Lung microvascular endothelial cell (primary cell): ENCODE measurements at places on chromosomes 11 and 22. TPM values are rescaled to one million over a fixed set of nuclear protein-coding genes. Genes with fewer than 3 reads are reported as not detected.

The LRRC55 gene
- total RNA-seq, result under 0.01 TPM in 2 replicates

The XKR3 gene
- not detected in 2 replicates for total RNA-seq

DNA sequence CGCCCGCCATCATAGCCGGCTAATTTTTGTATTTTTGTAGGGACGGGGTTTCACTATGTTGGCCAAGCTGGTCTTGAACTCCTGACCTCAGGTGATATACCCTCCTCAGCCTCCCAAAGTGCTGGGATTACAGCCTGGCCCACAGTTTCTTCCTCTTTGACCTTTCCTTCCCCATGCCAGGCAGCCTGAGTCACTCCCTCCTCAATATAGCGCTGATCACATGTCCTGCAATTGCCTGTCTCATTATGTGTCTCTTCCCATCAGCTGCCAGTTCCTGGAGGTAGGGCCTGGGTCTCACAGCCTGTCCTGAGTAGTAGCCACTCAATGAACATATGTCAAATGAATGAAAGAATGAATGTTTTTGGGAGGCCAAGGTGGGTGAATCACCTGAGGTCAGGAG, 43.0 kb upstream of the CCDC134 start:
- no peak for DNase-seq

GRCh38 chr11:71393283-71393682, 54.9 kb downstream of the DHCR7 start:
- DNase-seq, result no peak
